ENCODE measurements at places on chromosomes 11 and 22.

- DNase-seq: no peak
Measured at GRCh38 chr11:47359586-47359985, 7.1 kb upstream of the MYBPC3 start.

GRCh38 chr11:124788521-124788920 lies 11.7 kb downstream of the MSANTD2 start:
- DNase-seq: no peak

DNA sequence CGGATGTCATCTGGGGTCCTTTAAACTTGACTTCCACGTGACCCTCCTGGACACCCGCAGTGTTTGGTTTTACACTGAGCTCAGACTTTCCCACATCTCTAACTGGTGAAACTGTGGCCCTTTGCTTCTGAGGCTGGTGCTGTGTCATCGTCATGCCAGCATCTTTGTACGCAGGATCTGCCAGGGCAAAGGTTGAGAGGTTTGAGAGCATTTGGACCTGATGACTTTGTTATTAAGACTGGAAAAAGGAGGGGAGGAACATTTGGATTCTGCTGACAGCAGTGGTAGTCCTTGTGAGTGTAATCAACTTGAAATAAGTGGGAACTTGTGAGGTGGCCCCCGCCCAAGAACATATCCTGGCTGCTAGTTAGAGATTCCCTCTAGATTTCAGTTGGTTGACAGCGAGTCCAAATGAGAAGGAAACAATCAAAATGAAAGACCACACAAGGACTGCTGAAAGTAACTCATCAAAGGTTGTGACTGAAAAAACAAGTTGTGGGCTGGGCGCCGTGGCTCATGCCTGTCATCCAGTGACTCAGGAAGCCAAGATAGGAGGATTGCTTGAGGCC lies 102.5 kb downstream of the KIAA1671 start:
- no peak for DNase-seq

- DNase-seq: no peak
Measured at GRCh38 chr11:96257972-96258934, 84.7 kb downstream of the MAML2 start.

DNA sequence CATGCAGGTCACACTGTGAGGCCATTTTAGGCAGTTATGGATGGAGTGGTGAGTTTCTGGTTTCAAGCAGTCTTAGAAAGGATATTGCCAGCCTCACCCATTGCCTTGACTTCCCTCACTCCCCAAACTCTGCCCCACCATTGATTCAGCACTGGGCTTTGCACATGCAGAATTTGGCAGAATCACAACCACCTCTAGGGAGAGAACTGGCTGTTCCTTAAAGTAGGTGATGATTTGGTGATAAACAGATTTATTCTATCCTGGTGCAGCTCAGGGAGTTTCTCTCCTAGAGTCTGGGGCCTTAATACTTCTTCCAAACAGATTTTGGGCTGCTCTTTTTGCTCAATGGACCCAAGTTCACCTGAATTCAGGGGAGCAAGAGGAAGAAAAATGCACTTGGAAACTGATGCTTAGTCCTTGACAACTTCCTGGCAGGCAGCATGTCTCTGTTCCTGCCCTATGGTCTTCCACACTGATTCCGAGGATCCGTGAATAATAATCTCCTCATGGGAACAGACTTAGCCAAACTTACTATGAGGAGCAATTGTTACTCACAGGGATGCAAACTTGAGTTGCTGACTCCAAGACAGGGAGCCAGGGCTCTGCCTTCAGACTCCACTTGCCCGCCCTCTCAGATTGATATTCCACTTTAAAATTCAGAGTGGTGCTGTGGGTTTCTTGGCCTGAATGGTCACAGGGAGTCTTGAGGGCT lies 129.7 kb upstream of the PARVA start:
- no peak for DNase-seq

GRCh38 chr22:35479359-35479758 lies 61.3 kb upstream of the RASD2 start:
- DNase-seq: no peak

GRCh38 chr11:131043251-131043650 lies 127.0 kb upstream of the SNX19 start:
- DNase-seq: no peak

DNA sequence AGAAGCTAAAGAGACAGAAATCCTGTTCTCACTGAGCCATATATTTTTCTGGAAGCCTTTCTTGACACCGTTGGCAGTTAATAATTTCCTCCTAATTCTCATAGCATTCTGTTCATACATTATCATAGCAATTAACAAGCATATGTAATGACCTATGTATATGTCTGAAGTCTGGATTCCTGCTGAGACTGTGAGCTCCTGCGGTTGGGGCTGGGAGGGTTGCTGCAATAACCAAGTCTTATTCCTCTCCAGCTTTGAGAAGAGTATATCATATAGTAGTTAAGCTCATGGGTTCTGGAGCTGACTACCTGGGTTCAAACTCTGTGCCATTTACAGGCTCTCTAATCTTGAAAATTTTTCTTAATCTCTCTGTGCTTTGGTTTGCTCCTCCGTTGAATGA lies 175.2 kb downstream of the MAML2 start:
- DNase-seq: no peak

DNA sequence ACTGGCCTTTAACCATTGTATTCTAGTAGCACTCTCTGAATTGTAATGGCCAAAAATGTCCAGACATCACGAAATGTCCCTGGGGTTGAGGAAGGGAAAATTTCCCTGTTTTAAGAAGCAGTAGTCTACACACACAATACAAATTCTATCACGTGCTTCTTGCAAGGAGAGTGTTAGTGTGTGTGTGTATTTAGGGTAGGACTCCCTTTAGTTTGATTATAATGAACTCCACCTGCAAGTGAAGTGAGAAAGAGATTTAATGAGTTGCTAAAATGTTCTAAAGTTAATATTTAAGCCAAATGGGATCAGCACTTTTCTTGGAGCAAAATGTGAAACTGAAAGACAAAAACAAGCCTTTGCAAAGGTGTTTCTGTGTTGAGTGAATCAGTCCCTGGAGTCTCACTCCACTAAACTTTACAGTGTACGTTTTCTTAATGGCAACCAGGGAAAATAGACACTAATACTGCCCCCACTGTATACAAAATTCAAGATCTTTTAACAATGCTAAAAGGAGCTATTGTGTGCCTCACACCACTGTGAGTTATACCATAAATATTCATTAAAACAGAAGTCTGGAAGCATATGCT lies 590.3 kb upstream of the TENM4 start:
- no peak for DNase-seq

DNA sequence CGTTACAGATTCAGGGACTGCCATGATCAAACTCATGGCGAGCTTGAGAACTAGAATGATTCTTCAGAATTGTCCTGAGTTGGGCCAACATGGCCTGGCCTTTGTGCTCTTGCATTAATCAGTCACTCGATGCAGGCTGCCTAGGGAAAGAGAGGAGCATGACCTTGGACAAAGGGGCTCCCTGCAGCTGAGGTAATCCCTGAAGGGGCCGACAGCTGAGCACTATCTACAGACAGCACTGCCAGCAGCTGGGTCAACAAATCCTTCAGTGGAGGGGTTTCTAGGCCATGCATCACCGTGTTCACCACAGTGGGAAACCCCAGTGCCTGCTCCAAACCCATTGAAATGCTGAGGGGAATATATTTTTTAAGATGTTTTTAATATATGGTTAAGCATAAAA lies 159.5 kb upstream of the POU2AF2 start:
- no peak for DNase-seq

GRCh38 chr11:126711977-126712625 lies 288.5 kb downstream of the KIRREL3 start:
- no peak for DNase-seq

DNA sequence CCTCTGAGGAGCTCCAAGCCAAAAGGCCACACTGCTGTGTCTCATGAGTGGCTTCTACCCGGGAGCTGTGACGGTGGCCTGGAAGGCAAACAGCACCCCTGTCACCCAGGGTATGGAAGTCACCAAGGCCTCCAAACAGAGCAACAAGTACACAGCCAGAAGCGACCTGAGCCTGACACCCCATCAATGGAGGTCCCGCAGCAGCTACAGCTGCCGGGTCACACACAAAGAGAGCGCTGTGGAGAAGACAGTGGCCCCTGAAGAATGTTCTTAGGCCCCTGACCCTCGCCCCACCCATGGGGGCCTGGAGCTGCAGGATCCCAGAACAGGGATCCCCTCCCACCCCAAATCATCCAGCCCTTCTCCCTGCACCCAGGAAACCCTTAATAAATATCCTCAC lies 4.9 kb downstream of the RFPL2 start:
- no peak for DNase-seq

GRCh38 chr22:46815559-46815895 lies 53.1 kb downstream of the TBC1D22A start:
- no peak for DNase-seq

GRCh38 chr22:39176714-39177455 lies 24.4 kb upstream of the CBX7 start:
- DNase-seq: no peak

Measured in mucosa of descending colon (tissue), 3 donors.